ENCODE measurements at places on chromosomes 2 and 18. TPM values are rescaled to one million over a fixed set of nuclear protein-coding genes. Genes with fewer than 3 reads are reported as not detected.

The MREG gene
- 4.7 TPM for total RNA-seq

The CTAGE1 gene
- not detected for total RNA-seq

The TRABD2A gene
- 1.1 TPM for total RNA-seq

The SLC16A14 gene
- 10.1 TPM for total RNA-seq

The DSG2 gene
- 34.3 TPM for total RNA-seq

The CYRIA gene
- 3.7 TPM for total RNA-seq

The LRP2 gene
- 203 TPM for total RNA-seq

The GALNT3 gene
- total RNA-seq, result 13.4 TPM

The CCDC68 gene
- 9.3 TPM for total RNA-seq

The MROH2A gene
- total RNA-seq, result 0.53 TPM

The MFSD6 gene
- total RNA-seq, result 18.2 TPM

The ZAP70 gene
- 4.3 TPM for total RNA-seq

The CHRNA1 gene
- 5.7 TPM for total RNA-seq

The CSRNP3 gene
- total RNA-seq, result 12.8 TPM

The TUBB8B gene
- total RNA-seq, result not detected

The WNT10A gene
- 2.0 TPM for total RNA-seq

The SEMA4F gene
- total RNA-seq, result 4.0 TPM

The CNGA3 gene
- not detected for total RNA-seq

Measured in metanephros (tissue), 2 donors.